ENCODE measurements at places on chromosomes 5 and 9.

DNA sequence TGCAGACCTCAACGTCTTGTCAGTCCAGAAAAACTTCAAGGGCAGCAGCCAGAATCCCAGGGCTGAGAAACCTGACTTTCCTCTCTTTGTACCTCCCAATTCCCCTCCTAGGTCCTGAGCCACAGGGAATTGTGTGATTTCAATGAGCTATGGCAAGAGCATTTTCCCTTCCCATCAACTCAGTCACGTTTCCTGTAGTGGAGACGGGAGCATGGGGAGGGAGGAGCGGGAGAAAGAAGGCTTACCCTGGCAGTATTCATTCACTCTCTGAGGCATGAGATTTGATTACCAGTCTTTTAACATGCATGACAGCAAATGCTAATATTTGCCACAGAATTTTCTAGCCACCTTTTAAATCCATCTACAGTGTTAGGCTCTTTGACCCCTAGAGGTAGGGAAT lies 109.4 kb upstream of the TBCA start:
- no peak for DNase-seq

- no peak for DNase-seq
Measured at GRCh38 chr9:93234600-93234999, 50.7 kb downstream of the WNK2 start.

GRCh38 chr5:104421431-104421830 lies 858.8 kb upstream of the NUDT12 start:
- DNase-seq, result no peak

DNA sequence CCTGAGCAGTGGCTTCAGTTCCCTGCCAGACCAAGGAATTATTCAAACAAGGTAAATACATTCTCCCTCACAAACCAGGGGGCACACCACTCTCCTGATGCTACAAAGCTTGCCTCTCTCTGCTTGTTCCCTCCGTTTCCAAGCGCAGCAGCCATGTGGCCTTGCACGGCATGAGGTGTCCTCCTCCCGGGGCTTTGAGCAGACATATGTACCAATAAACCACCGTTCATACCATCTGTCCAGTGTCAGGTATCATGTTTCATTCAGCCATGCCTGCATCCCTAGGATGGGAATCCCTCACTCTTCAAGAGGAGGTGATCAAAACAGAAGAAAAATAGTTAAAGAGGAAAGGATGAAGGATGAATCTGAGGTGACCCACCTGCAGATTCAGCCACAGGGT lies 282.7 kb downstream of the ENC1 start:
- DNase-seq, result no peak

GRCh38 chr5:151820271-151820670 lies 48.5 kb downstream of the G3BP1 start:
- DNase-seq, result no peak

DNA sequence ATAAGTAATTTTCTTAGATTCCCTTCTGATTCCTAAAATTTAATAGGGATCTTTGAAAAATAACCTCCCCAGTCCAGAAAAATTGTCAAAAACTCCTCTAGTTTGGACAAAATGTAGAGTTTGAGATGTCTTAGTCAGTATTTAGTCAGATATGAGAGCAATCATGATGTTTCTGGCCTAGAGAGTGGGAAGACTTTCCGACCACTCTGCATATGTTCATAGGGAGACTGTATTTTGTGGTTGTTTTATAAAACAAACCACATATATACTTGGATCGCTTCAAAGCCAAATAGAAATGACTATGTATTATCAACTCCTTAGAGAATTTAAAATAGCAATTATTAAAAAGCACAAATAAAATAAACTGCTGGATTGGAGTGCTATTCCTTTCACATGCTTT lies 15.8 kb downstream of the ZFAND5 start:
- DNase-seq, result no peak

GRCh38 chr9:91416096-91416712 lies 7.4 kb downstream of the NFIL3 start:
- DNase-seq, result no peak

GRCh38 chr5:136909906-136910305 lies 544.6 kb upstream of the TRPC7 start:
- no peak for DNase-seq

GRCh38 chr5:124210111-124210910 lies 536.1 kb downstream of the ZNF608 start:
- DNase-seq, result no peak

GRCh38 chr9:126847051-126847450 lies 13.4 kb upstream of the ZBTB34 start:
- no peak for DNase-seq

GRCh38 chr5:10797261-10797660 lies 36.2 kb upstream of the DAP start:
- no peak for DNase-seq

GRCh38 chr5:127856292-127856691 lies 153.1 kb downstream of the CCDC192 start:
- no peak for DNase-seq

DNA sequence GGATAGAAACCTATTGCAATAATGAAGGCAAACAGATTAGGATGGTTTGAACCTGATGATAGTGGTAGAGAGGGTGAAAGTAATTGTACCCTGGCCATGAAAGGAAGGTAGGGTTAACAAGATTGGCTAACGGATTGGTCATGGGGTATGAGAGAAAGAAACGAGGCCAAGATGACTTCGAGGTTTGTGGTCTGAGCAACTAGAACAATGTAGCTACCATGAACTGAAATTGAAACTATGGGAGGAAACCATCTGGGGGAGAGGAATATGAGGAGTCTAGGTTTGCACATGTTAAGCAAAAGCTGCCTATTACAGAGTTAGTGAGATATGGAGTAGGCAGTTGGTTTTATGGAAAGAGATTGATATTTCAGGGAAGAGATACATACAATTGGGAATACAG lies 406.0 kb downstream of the PRELID2 start:
- DNase-seq, result no peak

DNA sequence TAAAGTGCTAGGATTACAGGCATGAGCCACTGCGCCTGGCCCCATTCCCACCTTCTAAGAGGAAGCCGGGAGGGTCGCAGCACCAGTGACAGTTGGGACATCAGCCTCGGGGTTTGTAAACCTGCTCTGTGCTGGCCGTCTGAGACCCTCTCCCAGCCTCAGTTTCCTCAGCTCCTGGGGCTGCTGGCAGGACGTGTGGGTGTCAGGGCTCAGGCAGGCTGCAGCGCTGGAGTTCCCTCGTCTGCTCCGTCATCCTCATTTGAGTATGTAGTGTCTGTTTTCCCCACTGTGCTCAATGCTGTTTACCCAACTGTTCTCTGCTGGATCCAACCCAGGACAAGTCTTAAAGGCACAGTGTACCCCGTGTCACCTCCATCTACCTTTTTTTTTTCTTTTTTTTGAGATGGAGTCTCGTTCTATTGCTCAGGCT lies 2.0 kb upstream of the NINJ1 start:
- no peak for DNase-seq

DNA sequence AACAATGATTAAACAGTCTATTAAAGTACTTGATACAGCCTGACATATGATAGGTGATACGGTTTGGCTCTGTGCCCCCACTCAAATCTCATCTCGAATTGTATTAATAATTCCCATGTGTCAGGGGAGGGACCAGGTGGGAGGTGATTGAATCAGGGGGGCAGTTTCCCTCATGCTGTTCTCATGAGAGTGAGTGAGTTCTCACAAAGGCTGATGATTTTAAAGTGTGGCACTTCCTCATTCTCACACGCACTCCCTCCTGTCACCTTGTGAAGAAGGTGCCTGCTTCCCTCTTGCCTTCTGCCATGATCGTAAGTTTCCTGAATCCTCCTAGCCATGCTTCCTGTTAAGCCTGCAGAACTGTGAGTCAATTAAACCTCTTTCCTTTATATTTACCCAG lies 40.1 kb upstream of the TARS1 start:
- DNase-seq, result no peak

DNA sequence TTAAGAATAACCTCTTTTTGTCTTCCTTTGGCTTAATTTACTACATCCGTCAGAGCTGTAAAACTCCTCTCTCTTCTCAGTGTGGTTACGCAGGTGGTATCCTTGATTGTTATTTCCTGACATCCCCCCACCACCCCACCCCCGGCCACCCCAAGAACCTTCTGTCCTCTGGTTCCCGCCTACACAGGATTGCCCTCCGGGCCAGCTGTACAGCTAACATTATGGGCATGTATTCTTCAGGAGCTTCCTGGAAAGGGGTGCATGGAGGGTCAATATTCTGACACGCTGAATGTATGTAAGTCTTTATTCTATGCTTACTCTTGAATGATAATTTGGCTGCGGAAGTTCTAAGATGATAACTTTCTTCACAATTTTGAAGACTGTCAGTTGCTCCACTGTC lies 13.0 kb upstream of the ANP32B start:
- no peak for DNase-seq

- DNase-seq, result no peak
Measured at GRCh38 chr5:5089895-5090649, 50.1 kb upstream of the ADAMTS16 start.

DNA sequence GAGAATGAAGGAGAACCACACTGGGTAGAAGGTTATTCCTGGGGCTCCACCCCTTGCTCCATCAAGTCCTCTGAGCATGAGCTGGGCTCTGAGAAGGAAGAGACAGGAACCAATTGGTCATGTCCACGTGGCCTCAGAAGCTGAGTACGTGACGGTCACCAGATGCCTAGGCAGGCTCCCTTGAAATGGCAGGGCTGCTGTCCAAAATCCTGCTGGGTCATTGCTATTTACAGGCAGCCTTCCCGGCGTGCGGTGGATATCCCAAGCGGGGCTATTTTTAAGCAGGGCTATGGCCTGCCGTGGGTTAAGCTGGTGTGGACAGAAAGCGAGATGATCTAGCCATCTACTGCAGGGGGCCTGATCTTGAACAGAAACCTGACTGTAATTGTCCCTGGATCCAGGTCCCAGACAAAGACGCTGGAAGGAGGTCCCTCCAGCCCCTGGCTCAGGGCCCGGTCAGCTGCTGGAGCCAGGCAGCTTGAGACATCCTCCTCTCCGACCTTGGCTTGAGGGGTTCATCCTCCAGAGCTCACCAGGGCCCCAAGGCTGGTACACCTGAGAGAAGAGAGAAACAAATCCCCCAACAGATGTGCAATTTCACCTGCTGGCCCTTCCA lies 550 bp upstream of the CKMT2 start:
- no peak for DNase-seq

GRCh38 chr5:172425402-172425801 lies 28.9 kb downstream of the SH3PXD2B start:
- DNase-seq, result no peak

GRCh38 chr5:159640446-159640845 lies 275.8 kb upstream of the ADRA1B start:
- no peak for DNase-seq

GRCh38 chr5:115487756-115488155 lies 56.8 kb downstream of the FEM1C start:
- no peak for DNase-seq

DNA sequence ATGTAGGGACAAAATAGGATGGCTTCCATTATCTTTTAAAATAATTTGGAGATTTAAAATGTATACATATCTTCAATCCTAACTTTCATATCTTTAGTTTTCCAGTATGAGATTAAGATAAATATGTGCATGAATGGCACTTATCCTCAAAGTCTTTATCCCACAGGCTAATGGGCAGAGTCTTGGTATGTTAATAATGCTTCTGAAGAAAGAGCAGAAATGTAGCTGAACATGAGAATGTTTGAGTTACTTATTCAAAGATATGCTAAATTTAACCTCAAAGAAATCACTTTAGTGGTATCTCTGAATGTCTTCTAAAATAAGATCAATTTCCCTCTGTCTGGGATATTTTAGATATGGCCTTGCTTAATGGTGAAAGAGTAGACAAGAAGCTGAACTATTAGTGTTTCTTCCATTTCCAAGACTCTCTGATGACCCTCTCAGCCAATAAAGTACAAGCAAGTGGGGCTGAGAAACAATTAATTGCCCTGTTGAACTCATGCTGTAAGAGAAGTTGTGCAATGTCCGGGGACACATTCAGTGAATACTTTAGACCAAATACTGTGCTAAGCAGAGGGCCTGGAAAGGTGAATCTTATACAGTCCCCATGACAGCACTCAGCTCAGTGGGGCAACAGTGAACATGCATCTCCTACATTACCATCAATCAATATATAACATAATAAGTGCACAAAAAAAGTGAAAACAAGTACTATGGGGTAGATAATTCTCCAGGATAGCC lies 50.0 kb upstream of the ADAMTSL1 start:
- DNase-seq, result no peak

DNA sequence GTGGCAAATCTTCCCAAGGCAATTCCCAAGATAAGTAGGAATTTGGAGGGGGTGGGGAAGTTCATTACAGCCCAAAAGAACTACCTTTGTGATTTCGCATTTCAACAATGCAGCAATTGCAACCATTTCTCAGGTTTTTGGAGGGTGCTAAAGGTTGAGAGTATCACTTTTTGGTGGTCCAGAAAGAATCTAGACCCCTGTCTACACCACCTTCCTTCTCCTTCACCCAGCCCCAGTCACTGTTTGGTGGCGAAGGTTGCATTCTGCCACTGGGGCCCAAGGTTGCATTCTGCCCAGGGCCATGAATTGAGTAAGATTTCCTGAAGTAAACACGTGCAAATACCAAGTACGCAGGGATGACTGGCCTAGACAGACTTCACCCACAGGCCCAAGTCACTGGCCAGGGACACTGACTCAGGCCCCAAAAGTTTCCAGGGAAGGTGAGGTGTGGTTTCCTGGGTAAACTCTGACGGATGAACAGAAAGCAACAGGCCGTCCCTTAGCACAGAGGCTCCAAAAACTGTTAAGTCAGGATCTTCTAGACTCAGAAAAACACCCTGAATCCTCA lies 5.7 kb downstream of the PDE6A start:
- DNase-seq, result no peak

GRCh38 chr5:72673180-72673579 lies 143.3 kb upstream of the TNPO1 start:
- DNase-seq, result no peak

DNA sequence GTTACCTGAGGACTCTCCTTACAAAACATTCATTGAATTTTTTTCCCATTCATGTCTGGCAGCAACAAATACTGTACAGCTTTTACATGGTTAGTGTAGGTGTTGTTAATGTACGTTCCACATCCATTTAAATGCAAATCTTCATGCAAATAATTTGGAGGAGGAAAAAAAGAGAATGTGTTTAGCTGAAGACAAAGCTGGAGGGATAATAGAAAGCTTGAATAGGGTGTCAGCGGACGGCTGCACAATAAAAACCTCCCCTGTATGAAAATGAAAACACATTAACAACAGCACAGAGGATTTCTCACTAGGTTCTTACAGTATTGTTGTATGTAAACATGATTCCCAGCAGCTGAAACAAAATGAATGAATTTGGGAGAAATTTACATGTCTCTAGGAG lies 231.5 kb downstream of the ZNF608 start:
- no peak for DNase-seq

- DNase-seq, result no peak
Measured at GRCh38 chr9:77802515-77803293, 154.6 kb upstream of the GNA14 start.

DNA sequence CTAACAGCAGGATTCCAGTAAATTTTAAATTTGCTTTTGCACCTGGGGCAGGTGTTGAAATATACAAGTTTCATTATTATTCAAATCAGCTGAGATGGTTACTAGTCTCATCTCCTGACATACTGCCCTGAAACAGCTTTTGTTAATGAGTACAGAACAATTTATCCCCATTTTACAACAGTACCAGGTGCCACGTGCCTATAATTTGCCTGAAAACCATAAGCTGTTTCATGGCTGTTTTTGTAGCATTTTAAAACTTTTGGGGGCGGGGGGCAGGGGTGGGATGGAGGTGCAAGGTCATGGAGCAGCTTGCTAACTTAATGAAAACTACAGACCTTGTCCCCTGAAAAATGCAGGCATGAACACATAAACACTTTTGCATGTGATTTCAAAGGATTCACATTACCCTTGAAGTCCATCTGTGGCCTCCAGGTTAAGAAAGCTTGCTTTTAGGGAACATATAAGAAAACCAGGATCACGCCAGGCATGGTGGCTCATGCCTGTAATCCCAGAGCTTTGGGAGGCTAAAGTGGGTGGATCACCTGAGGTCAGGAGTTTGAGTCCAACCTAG lies 42.1 kb downstream of the TIMD4 start:
- DNase-seq, result no peak
